Ascending aorta (tissue), 2 donors: ENCODE measurements at places on chromosomes 5 and 9. TPM values are rescaled to one million over a fixed set of nuclear protein-coding genes. Genes with fewer than 3 reads are reported as not detected.
A peak's percentile ranks its signal among the peaks of the same experiment; 100 is the strongest.

DNA sequence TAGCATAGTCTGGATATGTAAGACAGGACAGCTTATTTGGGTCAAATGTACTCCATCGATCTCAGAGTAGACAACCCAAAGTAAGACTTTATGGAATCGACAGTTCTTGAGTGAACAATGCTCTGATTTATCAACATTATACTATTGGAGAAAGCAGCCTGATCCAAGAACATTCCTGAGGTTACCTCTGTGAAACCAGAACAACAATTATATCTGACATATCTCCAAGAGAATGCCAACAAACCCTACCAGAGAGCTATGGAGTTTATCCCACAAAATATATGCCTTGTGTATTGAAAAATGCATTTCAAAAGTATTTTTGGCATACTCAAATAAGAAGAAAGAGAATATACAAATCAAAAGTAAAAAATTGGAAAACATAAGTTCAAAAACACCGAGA, 1985.9 kb downstream of the EFNA5 start:
- DNase-seq: no peak

GRCh38 chr5:1494780-1495524, 28.8 kb downstream of the LPCAT1 start:
- DNase-seq: no peak

DNA sequence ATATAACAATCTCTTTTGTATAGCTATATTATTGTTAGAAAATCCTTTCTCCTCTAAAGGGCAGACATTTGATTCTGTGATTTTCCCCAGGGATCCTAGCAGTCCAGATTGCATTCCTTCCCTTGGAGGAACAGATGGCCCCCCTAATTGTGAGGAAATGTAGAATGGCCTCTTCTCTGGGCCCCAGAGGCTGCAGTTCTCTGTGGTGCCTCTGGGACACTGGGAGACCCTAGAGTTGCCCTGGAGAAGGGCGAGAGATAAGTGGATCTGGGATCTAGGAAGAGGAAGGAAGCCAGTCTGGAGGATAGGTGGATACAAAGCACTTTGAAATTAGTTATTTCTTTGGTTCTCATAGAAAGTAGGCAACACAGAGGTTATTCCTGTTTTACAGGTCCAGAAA, 1.9 kb upstream of the HINT2 start:
- DNase-seq: no peak

- DNase-seq: peak; percentile 67
Observed at GRCh38 chr9:136409557-136410455, 608 bp downstream of the ENTR1 start.

Gene RNF180
- total RNA-seq: 7.9 TPM

DNA sequence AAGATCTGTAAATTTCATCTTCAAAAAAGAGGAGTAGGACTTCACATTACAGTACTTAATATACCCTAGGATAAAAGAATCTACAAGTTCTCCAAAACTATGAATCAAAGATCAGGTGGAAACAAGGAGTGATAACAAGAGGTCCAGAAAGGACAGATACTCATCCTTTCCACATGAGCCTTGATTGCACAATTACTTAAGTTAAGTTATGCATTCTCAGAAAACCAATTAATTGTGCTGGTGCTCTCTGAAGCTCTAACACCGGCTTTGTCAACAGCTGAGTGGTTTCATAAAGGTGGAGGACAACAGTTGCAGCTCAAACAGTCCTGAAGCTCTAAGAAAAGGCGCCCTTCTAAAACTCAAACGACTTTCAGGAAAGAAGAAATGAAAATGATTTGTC, 251.9 kb downstream of the BNC2 start:
- no peak for DNase-seq

GRCh38 chr5:140926443-140927227, 536 bp downstream of the PCDHAC1 start:
- DNase-seq: peak; percentile 78

DNA sequence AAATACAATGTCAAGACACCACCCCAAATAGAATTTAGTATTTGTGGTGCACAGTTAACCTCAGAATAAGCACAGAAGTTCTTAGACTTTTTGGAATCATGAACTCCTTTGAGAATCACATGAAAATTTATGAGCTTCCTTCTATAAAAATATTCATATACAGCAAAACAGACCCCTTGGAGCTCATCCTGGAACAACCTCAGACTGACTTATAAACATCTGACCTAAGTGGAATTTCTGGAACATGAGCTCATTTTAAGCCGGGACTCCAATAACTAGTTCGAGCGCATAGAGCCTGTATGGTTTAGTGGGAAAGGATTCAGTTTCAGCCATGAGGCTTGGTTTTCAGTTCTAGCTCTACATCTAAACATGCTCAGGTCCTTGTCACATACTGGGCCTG, 192.3 kb downstream of the DEPDC1B start:
- DNase-seq: no peak

DNA sequence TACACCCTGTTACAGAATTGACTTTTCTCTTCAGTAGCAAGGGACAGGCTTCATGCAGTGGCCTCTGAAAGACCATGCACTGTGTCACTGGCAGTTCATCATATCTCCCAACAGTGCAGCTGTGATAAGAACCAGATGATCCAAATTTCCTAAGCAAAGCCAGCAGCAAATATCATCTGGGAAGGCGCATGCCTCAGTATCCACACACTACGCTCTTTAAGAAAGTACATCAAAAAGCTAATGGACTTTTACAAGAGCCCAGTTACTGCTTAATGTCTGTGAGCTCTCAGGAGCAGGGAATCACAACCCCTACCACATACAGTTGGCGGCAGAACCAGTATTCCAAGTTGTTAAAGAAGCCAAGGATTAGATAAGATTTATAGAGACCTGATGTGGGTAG, 25.1 kb downstream of the ADAMTSL1 start:
- DNase-seq: no peak

DNA sequence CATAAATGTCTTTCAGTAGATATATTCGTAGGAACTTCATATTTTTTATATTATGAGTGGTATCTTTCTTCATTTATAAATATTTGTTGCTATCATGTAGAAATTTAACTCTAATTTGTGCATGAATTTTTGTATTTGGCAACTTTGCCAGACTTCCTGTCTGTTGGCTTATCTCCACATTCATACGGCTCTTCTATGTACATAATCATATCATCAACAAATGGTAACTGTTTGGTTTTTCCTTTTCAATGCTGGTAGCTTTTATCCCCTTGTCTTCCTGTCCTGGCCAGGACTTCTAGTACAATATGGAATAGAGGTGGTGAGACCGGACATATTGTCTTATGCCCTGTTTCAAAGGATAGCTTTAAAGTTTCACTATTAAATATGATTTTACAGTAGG, 132.3 kb upstream of the COL5A1 start:
- no peak for DNase-seq

Gene SMIM15
- total RNA-seq: 22.4 TPM

DNA sequence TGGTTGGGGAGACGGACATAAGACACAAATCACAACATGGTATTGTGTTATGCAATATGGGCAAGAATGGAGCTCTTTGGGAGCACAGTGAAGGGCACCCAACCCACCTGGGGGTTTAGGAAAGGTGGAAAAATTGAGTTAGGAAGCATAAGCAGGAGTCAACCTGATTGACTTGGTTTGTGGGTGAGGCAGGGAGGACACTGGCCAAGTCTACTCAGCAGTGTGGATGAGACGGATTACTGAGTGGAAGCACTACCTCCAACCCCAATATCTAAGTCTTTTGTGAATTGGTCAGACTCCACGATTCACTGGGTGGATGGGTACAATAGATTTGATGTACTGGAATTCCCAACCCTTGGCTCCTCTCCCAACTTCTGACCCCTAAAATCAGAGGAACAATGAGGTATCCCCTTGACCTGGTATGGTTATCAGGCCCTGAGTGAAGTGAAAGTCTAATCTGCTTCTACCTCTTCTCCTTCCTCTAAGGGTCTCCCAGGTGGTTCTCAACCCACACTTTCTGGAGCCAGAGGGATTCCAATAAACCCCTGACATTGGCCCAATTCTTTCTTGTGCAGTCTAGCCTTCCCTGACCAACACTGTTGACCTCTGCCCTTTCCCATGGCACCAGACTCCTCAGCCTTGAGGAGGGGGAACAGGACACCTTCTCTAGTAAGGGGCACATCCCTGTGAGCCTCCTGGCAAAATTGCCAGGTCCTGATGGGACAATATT, 5.2 kb downstream of the EGR1 start:
- peak; percentile 80 for DNase-seq

DNA sequence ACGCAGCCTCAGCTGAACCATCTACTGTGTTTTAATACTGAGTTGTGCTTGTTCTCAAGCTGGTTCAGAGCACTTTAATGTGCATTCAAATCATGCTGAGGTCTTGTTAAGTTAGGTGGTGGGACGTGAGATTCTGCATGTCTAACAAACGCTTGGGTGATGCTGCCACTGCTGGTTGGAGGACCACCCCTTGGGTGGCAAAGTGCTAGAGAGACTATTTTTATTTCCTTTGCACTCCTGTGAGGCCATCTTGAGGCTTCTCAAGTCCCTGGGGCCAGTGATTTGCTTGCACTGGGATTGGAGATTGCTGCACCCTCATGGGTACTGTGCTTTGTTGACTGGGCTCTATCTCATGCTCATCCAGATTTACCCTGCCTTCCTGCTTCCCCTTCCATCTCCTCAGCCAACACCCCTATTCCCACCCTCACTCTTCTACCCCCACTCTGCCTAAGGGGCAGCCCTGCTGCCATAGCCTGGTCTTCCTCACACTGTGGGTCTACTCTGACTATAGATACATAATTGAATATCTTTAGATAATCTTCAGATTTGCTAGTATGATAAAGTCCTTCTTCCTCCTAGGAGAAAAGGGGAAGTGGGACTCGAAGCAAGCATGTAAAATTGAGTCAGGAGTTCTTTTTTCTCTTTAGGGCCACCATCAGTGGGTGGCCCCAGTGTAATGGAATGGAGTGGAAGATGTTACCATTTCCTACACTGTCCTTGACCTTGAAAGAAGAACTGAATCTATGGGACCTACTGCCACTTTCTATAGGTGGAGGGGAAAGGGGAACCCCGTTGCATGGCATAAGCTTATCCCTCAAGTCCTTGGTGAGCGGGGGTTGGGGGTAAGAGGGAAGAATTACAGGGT, 45.1 kb upstream of the SUB1 start:
- no peak for DNase-seq

Gene SLC36A1
- total RNA-seq: 19.9 TPM

DNA sequence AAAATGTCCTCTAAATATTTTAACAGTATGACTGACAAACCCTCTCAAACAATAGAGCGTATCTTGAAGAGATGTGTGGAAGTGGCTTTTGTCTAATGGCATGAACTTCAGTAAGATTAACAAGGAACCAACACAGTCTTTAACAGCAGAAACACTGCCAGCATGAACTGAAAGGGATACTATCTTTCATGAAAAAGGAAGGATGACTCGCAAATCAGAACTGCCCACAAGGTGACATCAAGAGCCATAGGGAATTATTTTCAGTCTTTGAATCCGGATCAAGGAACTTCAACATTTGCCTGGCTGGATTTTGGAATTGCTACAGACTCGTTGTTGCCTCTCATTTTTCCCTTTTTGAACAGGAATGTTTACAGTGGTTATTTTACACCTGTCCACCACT, 5.1 kb upstream of the HEXB start:
- DNase-seq: no peak

Gene DBH
- not detected for total RNA-seq

GRCh38 chr5:155926031-155926430, 400.9 kb upstream of the SGCD start:
- DNase-seq: no peak

Gene ADAMTS19
- total RNA-seq: 0.32 TPM

- DNase-seq: no peak
Observed at GRCh38 chr5:137439645-137440044, 59.5 kb downstream of the SPOCK1 start.

Gene HTR1A
- not detected for total RNA-seq

DNA sequence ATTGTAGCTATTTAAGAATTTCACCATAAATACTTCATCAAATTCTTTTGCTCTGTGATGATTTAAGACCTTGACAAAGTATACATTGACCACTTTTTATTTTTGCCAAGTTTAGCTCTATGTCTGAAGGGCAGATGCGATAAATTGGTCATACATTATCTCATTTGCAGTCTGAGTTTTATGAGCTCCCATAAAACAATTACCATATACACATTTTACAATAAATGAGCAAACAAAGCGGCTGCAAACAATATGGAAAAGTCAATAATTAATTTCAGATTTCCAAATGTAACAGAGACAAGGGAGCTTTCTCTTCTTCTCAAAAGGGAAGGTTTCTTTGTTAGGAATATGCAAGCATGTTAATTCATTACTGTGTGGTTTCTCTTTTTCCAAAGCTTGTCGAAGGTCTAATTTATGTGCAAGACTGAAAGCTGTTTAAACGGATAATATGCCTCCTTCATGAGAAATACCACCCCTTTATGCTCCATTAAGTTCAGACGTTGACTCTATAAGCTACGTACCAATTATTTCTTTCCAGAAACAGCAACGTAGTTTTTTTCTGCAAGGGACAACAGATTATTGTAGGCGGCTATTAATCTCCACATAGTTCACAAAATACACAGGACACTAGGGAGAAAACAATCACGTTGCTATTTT, 7.0 kb upstream of the IZUMO3 start:
- no peak for DNase-seq

- no peak for DNase-seq
Observed at GRCh38 chr5:2432076-2432920, 319.2 kb downstream of the IRX2 start.

DNA sequence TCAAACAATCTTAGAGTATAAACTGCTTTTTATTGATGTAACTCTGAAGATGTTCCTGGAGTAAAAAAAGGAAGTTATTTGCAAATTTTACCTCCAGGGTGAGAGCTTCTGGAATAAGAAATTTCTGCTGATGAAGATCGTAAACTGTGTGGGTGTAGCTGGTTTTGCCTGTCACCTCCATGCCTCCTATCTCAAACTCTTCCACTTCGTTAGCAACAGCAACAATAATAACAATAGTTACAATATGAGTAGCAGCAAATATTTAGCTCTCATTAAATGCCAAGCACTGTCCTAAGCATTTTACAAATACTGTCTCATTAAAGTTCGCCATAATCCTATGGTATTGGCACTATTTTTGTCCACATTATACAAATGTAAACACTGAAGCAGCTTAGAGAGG, 57.9 kb downstream of the GCNT1 start:
- no peak for DNase-seq

- DNase-seq: no peak
Observed at GRCh38 chr5:154406231-154406630, 39.6 kb upstream of the SAP30L start.

DNA sequence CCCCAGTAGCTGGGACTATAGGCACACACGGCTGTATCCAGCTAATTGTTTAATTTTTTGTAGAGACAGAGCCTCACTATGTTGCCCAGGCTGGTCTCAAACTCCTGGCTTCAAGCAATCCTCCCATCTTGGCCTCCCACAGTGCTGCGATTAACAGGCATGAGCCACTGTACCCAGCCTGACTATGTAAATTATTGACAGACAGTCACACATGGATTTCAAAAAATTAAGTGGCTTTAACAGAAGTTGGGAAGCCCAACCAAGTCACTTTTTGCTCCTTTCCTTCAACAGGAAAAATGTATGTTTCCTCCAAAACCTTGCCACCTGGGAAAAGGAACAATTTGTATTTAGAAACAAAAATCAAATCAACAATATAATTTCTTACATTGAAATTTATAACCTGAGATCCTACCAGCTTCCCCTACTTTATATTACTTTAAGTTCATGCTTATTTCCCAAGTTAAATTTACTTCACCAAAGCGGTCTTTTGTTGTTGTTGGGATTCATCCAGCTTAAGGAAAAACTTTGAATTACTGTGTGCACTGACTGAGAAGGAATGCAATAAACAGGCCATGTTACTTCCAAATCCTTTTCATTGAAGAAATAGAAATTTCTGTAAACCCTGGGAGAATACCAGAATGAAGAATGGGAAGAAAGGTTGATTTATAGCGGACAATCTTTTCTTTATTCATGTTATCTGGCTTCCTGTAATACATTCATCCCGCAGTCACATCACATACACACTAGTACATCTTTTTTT, 8.6 kb downstream of the PCA3 start:
- DNase-seq: no peak
